ENCODE measurements at places on chromosomes 3 and 15.

GRCh38 chr15:49696433-49696832 is 75.6 kb downstream of the DTWD1 start:
- no peak for DNase-seq

GRCh38 chr15:52378746-52379394 is 83.3 kb upstream of the MYO5C start:
- DNase-seq, result no peak

GRCh38 chr3:1583044-1583443 is 490.2 kb downstream of the CNTN6 start:
- no peak for DNase-seq

DNA sequence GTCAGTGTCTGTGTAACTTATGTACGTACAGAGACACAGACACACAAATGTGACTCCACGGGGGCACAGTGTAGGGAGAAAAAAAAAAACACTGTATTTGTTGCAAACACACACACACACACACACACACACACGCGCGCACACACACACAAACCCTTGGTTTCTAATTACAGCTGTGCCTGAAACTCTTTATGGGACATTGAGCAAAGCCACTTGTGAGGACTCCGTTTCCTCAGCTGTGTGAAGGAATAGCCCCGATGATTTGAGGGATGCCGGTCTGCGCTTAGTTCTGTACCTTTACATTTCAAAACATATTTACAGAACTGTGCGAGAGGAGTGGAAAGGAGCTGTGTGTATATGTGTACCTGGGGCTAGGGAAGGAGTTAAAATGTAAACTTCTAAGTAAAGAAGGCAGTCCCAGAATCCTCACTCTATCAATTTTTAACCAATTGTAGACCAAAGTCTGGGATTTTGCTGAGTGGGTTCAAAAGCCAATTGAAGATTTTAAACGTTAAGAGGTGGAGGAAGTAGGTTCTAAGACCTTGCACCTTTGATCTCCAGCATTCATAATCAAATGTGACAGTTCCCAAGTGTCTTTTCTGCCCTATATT is 5.3 kb upstream of the BCL6 start:
- DNase-seq, result no peak

DNA sequence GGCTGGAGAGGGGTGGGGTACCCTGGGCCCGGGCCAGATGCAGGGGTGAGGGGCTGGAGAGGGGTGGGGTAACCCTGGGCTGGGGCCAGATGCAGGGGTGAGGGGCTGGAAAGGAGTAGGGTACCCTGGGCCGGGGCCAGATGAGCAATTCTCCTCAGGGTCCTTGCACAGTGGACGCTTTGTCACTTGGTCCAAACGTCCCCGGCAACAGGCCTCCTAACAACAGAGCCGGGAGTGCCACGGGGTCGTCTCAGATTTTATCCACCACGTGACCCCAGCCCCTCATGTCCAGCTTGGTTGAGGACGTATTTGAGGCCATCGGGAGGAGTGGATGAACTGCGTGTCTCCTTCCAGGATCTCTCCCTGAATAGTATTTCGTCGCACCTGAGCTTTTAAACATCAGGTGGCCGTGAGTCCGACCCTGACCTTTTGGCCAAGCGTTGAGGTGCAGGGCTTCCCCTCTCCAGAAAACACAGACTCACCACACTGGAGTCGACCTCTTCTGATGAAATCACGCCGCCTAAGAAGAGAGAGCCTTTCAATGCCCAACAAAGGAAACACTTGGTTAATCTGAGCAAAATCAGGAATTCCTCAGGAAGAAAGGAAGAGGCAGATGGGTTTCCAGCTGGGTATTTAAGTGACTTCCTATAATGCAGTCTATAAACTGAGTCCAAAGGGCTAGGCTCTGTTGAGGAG is 12.8 kb upstream of the LRRC15 start:
- DNase-seq, result no peak
